ENCODE measurements at places on chromosomes 11 and 22.

DNA sequence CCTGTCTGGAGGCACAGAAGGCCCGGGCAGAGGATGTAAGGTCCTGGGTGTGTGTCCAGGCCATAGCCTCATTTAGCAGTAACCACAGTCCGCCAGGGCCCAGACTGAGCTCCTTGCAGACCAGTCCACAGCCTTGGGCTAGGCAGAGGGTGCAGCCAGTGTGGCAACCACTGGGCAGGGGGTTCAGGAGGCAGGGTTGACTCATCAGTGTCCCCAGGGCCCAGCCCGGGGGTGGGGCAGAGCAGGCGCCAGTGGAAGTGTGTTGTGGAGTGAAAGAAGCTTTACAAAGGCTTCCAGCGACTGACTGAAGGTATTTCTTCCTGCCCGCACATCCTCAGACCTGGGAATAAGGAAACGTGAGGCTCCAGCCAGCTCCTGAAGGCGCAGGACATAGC lies 27.7 kb upstream of the WNT11 start:
- DNase-seq = no peak

DNA sequence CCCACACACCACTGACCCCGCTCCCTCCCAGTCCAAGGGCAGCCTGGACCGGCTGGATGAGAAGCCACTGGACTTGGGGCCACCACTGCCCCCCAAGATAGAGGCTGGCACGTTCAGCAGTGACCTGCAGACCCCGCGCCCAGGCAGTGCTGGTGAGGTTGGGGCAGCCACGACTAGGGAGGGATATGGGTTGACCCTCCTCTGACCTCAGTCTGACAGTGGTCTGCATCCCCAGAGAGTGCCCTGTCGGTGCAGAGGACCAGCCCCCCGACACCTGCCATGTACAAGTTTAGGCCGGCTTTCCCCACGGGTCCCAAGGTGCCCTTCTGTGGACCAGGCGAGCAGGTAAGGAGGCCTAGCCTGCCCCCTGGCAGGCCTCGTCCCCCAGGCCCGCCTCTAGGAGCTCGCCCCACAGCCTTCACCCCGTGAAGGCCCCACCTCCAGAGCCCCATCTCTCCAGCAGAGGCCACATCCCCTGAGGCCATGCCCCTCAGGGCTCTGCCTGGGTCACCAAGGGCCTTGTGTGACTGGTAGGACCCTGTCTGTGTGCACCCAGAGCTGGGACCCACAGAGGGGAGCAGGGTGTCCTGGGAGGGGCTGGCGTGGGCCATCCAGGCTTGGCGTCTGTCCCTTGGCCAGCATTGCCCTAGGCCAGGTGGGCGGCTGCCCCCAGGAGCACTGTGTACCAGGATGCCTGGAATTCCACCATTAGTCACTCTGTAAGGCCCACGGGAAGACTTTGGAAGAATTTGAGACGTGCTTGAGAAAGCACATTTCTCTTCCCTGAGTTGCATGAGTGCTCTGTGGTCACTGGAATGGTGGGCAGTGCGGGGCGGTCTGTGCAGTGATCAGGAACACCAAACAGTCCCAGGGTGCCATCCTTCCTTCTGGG lies 9.4 kb downstream of the CCDC188 start:
- no peak for DNase-seq

DNA sequence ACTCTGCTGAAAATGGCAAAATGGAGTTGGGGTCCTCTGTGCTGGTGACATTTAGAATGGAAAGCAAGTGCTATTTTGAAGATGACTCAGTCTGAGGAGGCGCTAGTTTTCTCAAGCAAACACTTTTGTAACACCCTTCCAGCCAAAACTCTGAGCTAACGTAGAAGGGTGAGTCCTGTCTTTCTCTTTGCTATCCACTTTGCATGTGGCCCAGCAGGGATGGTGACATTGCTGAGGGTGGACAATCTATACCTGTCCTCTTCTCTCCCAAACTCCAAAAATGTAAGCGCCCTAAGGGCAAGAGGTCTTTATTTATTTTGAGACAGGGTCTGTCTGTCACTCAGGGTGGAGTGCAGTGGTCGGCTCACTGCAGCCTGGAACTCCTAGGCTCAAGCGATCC lies 3.6 kb upstream of the KAT5 start:
- DNase-seq = no peak

GRCh38 chr11:127242676-127243075 lies 242.1 kb upstream of the KIRREL3 start:
- DNase-seq = no peak

DNA sequence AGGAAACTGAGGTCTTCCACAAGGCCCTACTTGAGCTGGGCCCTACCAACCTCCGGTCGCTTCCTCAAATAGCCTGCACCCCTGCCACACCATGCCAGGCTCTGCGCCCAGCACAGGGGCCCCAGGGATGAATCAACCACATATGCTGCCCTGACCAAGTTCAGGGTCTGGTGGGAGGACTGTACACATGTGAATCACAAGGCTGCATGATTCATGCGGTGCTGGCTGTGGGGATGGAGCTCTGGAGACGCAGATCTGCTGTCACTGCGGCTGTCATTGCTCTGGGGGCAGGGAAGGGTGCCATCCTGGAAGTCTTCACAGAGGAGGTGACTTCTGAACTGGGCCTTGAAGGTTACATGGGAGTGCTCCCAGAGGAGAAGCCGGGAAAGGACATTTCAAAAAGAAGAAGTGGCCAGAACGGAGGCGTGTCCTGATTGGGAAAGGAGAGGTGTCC lies 21.5 kb downstream of the CYTH4 start:
- DNase-seq = peak; percentile 62

GRCh38 chr11:95365348-95365747 lies 134.3 kb upstream of the SESN3 start:
- no peak for DNase-seq

GRCh38 chr11:38392176-38392575 lies 1794.1 kb upstream of the RAG2 start:
- DNase-seq = no peak

DNA sequence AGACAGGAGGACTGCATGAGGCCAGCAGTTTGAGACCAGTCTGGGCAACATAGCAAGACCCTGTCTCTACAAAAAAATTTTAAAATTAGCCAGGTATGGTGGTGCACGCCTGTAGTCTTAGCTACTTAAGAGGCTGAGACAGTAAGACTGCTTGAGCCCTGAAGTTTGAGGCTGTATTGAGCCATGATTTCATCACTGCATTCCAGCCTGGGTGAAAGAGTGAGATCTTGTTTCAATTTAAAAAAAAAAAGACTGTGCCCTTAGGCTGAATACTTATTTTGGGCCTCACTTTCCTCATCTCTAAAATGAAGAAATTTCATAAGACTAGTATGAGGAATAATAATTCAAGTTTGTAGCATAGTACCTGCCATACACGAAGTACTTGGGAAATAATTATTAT lies 6.9 kb downstream of the AQP11 start:
- no peak for DNase-seq

- DNase-seq = peak; percentile 17
Observed at GRCh38 chr11:44977493-44977984, 26.9 kb upstream of the TP53I11 start.

- DNase-seq = no peak
Observed at GRCh38 chr11:101816613-101817012, 98.2 kb upstream of the CEP126 start.

DNA sequence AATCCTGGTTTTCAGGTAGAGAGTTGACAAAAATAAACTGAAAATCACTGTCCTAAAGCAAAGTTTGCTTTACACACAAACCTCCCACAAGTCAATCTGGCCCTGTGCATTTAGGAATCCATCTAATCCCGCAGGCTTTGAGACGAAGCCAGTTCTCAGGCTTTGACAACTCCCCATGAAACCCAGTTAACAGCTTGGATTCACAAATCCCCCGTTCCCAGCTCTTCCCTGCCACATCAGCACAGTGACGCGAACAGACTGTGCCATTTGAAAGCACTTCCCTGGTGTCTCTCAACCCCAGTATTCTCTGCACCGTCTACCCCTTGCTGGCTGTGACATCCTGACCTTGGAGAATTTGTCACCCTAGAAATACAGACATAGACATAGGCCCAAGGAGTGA lies 117.8 kb downstream of the OPCML start:
- DNase-seq = no peak

DNA sequence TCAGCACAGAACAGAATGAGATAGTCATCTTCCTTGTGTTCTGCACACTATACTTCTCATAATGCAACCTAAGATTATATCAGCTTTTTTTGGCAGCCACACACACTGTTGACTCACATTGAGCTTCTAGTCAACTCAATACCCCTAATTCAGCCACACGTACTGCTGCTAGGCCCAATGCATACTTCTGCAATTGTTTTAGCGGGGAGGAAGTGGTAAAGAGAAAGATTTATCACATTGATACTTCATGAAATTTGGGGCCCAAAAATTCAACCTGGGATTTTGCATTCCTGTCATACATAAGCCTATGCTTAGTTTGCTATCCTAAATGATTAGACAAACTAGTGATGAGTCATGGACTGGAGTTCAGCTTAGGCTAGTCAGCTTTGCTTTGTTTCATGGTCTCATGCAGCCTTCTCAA lies 8.6 kb upstream of the UPB1 start:
- no peak for DNase-seq

DNA sequence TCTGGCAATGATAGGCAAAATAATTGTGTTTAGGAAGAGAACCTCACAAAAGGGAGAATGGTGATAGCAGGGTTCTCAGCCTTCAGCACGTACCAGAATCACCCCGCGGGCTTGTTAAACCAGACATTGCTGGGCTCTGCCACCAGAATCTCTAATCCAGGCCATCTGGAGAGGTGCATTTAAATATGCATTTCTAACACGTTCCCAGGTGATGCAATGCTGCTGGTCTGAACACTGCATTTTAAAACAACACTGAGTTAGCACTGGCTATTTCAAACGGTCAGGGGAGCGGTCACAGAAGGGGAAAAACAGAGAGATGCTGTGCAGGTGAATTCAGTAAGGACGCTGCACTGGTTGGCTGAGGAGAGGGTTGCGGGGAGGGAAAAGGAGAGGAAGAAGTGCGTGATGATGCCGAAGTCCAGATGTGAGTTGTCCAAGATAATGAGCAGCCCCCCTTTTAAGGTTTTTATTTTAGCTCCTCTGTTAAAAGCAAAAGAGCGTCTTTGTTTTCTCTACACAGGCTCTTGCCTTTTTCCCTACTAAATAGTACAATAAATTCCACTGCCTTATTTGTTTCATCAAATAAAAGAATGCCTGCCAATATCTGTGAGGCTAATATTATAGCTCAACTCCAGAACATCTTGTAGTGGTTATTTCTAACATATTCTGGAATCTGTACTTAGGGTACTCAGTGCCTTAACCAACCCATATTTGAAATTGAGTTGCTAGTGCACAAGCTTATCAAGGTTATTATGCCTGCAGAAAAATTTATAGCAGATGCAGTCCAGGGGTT lies 109.6 kb upstream of the POU2AF2 start:
- DNase-seq = no peak

GRCh38 chr22:44537015-44537414 lies 39.0 kb upstream of the RTL6 start:
- no peak for DNase-seq

GRCh38 chr11:46345131-46345597 lies 2.1 kb upstream of the DGKZ start:
- DNase-seq = no peak

DNA sequence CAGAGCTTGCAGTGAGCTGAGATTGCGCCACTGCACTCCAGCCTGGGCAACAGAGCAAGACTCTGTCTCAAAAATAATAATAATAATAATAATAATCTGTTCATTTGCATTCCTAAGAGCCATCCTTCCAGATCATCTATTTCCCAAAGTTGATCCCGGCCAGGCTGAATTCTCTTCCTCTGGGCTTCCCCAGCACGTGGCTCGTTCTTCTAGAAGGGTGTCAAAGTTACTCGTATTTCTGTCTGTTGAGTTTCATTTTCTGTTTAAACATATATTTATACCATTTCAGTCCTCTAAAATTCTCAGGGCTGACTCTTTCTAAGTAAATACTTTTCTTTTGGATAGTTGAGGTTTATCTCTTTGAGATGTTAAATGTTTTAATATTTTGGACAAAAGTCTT lies 4.8 kb upstream of the JHY start:
- DNase-seq = no peak

- no peak for DNase-seq
Observed at GRCh38 chr11:116421529-116422185, 351.1 kb downstream of the BUD13 start.

DNA sequence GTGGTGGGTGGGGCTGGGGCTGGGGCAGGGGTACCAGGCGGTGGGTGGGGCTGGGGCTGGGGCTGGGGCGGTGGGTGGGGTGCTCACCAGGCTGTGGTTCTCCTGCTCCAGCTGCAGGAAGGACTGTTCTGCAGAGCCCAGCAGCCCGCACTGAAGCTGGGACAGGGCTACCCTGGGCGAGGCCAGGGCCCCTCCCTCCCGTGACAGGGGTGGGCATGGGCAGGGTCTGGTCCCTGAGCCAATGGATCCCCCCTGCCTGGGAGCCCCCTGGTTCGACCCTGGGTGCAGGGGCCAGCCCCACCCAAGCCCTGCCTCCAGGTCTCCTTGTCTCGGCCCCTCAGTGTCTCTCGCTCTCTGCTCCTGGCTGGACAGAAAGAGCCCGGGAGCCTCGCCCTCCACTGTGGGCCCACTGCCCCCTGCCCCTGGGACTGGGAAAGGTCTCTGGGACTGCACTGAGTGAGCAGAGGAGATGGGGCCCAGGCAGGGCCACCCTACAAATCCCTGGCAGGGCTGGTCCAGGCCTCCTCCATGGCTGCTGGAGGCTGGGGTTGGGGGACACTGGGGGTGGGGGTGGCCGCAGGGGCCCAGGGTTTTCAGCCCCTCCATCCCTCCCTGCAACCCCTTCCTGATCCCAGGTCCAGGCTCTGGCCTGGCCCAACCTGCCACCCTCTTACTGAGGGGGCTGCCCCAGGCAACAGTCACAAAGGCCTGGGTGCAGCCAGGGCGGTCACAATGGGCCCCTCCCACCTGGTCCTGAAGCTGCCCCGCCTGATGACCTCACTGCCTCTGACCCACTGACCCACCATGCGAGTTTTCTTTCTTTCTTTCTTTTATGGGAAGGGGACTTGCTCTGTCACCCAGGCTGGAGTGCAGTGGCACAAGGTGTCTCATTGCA lies at the start of gene CCDC188:
TSS of gene CCDC188 (minus strand) at position 675 of the 895 bp plus-strand sequence. CDS start at position 606, 69 bp downstream.
- no peak for DNase-seq

DNA sequence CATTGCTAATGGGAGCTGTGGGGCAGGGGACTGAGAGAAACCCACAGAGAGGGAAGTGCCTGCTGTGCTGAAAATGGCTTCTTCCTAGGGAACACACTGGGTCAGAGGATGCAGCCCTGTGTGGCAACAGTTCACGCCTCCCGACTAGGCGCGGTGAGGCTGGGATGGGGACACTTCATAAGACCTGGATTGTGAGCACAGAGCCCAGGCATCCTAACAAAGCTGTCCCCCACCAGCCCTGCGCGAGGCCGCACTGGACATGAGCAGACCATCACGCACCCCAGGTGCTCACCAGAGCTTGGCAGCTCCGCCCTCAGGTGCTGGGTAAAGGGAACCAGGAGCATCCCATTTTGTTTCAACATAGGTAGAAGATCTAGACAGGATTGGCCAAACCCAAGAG lies 1.8 kb upstream of the KRTAP5-4 start:
- DNase-seq = no peak

Data from CD4-positive, alpha-beta T cell treated with Interleukin-15 for 4 hours (primary cell).